ENCODE measurements at places on chromosomes 13 and 19. TPM values are rescaled to one million over a fixed set of nuclear protein-coding genes. Genes with fewer than 3 reads are reported as not detected.

ZNF208 gene
- total RNA-seq: 34.3 TPM

OR7G1 gene
- total RNA-seq: not detected

NLRP5 gene
- not detected for total RNA-seq

ACP7 gene
- total RNA-seq: not detected

ZNF888 gene
- 16.1 TPM for total RNA-seq

GDF15 gene
- total RNA-seq: 8.2 TPM

PLVAP gene
- 34.9 TPM for total RNA-seq

C3 gene
- 104 TPM for total RNA-seq
